Pons (tissue), 1 donor: ENCODE measurements at places on chromosomes 13 and 19.
A peak's percentile ranks its signal among the peaks of the same experiment; 100 is the strongest.

DNA sequence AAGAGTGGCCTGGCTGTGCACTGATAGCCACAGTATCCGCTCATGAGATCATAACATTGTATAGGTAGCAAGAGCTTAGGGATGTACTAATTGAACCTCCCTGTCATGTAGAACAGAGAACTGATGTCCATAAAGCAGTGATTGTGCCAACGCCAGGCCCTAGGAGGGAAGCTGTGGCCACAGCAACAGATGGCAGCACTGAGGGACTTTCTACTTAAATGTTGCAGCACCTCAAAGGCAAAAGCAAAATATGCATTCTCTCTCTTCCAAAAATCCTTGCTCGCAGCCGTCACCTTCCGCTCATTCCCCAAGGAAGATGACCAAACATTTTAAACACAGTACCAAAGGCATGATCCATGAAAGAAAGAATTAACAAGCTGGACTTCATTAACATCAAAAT lies 32.3 kb downstream of the COL4A1 start:
- no peak for DNase-seq

- DNase-seq, result no peak
Measured at GRCh38 chr13:80224468-80224867, 116.5 kb downstream of the SPRY2 start.

DNA sequence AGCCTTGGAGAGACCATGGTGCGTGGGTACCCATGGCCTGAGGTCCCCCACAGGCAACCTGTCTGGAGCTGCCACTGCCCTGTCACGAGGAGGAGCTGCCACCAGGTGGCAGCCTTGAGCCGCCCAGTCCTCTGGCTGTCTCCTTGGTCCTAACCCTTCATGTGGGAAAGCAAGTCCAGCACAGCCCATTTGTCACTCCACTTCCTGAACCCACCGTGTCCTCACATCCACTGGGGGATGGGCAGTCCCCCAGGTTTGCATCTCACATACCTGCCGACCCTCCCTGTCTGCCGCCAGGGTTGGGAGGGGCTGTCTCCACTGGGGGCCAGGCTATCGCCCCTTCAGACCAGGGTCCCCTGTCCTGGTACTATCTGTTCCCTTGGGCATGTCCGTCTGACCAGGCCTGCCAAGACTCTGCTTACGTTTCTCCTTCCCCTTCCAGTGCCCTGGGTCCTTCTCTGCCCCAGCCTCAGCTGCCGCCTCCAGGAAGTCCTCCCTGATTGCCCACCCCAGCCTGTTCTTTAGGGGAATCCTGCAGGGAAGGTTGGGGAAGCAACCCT lies 4.5 kb downstream of the FAM174C start:
- DNase-seq, result peak; percentile 88

- no peak for DNase-seq
Measured at GRCh38 chr13:30481241-30481760, 15.6 kb upstream of the HMGB1 start.

DNA sequence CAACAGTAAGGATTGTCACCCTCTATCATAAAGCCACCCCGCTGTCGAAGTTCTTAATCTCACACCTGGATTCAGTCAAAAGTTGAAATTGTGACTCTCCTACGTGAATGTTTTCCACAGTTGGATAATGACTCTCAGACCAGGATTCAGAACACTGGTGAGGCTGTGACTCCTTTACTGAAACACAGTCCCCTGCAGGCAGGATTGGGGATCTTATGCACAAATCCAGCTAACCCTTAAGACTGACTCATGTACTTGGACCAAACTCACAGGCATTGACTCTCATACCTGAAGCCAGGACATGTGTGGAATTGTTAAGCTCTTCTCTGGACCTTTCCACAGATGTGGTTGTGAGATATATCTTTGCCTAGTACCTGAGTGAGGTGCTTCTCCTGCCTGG lies 46.8 kb downstream of the ZNF85 start:
- DNase-seq, result no peak

- no peak for DNase-seq
Measured at GRCh38 chr13:19685034-19685433, 51.6 kb downstream of the MPHOSPH8 start.

- peak; percentile 28 for DNase-seq
Measured at GRCh38 chr13:31951215-31951678, 80.3 kb upstream of the FRY start.

GRCh38 chr19:1019980-1020867 lies 699 bp downstream of the TMEM259 start:
- DNase-seq, result no peak

DNA sequence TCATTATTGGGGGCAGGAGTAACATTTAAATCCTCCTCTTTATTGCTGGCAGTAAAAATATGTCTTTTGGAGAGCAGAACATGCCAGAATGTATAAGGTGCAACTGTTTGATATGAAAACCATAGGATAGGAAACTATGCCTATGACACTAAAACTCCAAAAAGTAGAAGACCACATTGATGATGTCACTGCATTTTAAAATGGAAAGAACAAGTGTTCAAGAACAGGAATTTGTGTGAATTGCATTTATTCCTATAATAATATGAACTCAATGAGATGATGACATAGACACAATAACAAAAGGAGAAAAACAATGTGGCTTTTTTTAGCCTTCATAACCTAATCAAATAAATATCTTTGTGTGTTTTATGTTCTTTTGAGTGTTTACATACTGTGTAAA lies 3.7 kb upstream of the ZNF225 start:
- DNase-seq, result no peak

DNA sequence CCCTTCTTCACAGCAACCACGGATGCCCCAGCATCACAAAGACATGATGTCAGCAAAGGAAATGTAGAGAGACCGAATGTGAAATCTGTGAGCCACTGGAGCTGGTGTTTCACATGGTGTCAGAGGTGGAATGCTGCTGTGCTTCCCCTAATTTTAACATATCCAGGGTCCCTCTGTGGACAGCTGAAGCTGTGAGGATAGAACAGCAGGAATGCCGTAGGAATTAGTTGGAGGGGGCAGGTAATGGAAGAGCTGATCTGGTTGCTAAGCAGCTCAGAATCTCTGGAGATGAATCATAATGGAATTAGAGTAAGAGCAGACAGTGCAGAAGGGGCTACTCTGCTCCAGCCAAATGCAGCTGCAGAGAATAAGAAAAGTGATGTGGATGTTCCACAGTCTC lies 68.9 kb upstream of the ZNF835 start:
- no peak for DNase-seq

DNA sequence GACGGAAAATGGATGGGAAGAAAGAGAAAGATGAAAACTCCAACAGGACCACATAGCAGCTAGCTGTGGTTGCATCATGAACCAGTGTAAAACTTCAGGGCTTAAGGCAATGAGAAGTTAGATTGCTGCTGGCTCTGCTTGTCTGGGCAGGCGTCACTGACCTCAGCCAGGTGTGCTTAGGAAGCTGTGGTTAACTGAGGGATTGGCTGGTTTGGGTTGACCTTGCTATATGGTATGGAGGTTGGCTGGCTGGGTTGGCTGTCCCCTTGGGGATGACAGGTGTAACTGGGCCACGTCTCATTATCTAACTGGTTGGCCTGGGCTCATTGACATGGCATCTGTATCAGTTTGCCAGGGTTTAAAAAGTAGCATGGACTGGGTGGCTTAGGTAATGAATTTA lies 40.9 kb downstream of the NLRP4 start:
- DNase-seq, result no peak

DNA sequence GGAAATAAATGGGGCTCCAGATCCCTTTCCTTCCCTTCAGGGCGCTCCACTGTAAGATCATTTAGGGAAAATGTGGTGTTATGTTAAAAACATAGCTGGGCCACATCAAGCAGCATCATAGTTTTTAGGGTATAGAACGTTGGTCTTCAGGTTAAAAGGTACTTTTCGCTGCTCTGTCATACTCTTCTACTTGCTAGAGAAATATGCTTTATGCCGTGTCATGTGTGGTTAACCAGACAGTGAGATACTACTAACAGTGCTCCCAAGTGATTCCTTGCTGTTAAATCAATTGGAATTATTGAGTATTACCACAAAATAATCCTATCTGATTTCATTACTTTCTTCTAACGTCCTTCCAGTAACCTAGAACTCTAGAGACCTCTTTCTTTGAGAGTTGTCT lies 1.1 kb upstream of the NDFIP2 start:
- DNase-seq, result no peak

- no peak for DNase-seq
Measured at GRCh38 chr19:54902061-54902460, 3.9 kb upstream of the NCR1 start.

GRCh38 chr19:10286803-10287737 lies at the start of gene ICAM4:
Gene ICAM4 (plus strand): TSS chr19:10286955. CDS start chr19:10287013, 58 bp downstream.
- no peak for DNase-seq

DNA sequence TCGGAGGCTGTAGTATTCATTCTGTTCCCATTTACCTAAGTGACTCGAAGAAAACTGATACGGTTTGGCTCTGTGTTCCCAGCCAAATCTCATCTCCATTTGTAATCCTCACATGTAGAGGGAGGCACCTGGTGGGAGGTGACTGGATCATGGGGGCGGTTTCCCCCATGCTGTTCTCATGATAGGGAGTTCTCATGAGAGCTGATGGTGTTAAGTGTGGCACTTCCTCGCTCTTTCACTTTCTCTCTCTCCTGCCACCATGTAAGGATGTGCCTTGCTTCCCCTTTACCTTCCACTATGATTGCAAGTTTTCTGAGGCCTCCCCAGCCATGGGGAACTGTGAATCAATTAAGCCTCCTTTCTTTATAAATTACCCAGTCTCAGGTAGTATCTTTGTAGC lies 23.5 kb downstream of the SLAIN1 start:
- DNase-seq, result no peak

- no peak for DNase-seq
Measured at GRCh38 chr13:74625541-74625940, 491.3 kb upstream of the KLF12 start.

GRCh38 chr19:14686411-14686810 lies 3.4 kb upstream of the ZNF333 start:
- no peak for DNase-seq

GRCh38 chr13:43441899-43442499 lies 344.8 kb downstream of the ENOX1 start:
- DNase-seq, result no peak

- DNase-seq, result peak; percentile 89
Measured at GRCh38 chr19:53467485-53468262, at the start of gene ZNF813. Gene ZNF813 (plus strand): TSS chr19:53467733. CDS start chr19:53483823, 16,090 bp downstream.

DNA sequence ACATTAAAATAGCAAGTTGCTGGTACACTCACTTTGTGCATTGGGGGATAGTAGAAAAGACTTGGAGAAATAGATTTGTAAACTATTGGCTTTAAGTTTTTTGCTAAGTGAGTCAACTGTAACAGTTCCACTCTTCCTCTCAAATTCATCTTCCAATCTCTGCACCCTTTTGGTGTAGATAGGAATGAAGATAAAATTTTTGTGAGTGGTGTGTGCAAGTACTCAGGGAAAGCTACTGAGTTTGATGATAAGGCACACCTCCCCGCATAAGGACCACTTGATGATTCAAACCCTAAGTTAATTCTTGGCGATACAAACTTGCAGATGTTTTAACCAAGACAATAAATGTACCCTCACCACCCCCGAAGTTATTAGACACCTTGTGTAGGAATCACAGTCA lies 168.3 kb upstream of the SLITRK1 start:
- no peak for DNase-seq
